ENCODE measurements at places on chromosomes 1 and 21.

DNA sequence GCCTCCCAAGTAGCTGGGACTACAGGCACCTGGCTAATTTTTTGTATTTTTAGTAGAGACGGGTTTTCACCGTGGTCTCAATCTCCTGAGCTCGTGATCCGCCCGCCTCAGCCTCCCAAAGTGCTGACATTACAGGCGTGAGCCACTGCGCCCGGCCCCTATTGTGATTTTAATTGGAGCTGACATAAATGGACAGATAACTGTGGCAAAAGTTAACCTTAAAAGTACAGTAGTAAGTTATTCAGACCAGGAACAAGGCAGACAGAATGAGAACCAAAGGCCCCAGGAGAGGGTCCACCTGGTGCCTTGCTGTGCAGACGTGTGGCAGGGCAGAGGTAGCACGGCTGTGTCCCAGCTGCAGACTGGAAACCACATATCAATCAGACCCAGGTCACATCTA is 11.0 kb downstream of the TMEM201 start:
- DNase-seq, result no peak

DNA sequence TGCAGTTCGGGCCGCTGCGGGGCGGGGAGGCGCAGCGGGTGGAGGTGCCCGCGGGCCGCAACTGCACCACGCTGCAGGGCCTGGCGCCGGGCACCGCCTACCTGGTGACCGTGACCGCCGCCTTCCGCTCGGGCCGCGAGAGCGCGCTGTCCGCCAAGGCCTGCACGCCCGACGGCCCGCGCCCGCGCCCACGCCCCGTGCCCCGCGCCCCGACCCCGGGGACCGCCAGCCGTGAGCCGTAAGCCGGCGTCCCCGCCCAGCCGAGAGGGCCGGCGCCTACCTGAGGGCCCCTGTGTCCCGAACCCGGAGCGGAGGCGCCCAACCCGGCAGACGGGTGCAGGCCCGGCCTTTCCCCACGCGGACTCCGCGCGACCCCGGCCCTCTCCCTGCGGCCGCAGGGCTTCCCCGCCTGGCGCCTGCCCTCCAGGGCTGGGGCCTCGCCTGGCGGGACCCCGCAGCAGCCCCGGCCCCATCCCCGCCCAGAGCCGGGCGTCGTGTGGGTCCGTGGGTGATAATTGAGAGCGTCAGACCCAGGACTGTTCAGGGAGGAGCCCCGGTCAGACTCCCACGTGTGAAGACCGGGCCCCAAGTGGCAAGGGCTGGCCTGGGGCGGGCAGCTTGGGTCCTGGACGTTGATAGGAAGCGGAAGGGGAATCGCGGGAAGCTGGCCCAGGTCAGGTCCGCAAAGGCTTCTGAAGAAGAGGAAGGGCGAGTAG is 4.2 kb downstream of the VWA1 start:
- DNase-seq, result no peak

DNA sequence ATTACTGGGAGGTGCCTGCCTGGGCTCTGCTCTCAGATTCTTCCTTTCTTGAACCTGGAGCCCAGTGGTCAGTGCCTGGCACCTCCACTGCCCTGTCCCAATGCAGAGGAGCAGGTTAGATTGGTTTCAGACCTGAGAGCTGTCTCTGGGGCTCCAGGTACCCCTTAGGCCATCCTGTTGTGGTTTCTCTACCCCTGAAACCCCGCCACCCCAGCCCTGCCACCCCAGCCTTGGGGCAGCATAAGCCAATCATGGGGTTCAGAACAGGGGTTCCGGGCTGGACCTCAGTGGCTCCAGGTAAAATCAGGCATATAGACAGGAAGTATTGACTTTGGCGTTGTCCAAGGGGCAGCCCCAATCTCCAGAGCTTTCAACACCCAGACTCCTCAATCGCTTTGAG is 3.2 kb upstream of the SLC6A9 start:
- no peak for DNase-seq

DNA sequence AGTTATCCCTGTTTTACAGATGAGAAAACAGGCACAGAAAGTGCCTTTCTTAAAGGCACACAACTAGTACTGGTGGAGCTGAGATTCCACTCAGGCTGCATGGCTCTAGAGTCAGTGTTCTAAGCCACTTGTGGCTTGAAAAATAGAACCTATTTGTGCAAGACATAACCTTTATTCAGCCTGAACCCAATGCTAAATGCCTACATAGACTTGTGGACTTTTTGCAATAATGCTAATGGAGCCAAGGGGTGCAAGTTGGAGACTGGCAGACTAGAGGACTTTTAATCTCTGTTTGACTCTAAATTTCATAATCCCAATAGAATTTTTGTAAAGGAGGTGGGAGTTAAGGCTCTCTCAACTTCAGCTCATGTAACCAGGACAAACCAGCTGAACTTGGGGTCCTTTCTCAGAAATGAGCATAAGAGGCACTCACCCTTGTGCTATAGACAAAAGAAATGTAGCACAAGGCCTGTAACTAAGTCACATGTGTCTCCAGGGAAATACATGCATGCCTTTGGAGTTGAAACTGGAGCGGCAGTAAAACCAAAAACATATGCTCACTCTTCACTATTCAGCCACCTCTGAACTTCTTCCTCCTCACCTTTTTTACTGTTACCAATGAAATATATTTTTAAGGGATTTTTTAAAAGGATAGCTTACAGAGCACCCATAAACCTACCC is 43.0 kb upstream of the AK4 start:
- no peak for DNase-seq

All from islet precursor cell (in vitro differentiated cells).